NCI-H1694 treated with DMSO at 0.1 percent for 48 hours (cell line): ENCODE measurements at places on chromosomes 3 and 15.
A peak's percentile ranks its signal among the peaks of the same experiment; 100 is the strongest.

DNA sequence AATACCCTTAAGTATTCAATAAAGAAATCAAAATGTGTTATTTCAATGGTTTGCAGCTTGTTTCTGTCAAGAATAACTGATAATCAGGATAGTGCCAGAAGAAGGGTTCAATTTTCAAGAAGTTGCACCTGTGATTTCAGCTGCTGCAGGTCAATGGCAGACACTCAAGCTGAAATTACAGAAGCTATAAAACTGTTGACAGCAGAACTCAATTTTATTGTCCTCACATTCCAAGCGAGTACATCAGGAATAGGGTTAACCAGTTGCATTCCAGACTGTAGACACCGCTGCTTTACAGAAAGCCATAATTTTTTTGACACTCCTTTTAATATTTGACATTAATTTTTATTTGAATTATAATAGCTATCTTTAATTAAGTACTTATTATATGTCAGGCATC is 364.1 kb downstream of the CGGBP1 start:
- DNase-seq: no peak

- DNase-seq: no peak
Measured at GRCh38 chr3:122576174-122576940, 1.1 kb upstream of the PARP15 start.

- DNase-seq: no peak
Measured at GRCh38 chr3:138079901-138080300, 35.5 kb downstream of the DZIP1L start.

DNA sequence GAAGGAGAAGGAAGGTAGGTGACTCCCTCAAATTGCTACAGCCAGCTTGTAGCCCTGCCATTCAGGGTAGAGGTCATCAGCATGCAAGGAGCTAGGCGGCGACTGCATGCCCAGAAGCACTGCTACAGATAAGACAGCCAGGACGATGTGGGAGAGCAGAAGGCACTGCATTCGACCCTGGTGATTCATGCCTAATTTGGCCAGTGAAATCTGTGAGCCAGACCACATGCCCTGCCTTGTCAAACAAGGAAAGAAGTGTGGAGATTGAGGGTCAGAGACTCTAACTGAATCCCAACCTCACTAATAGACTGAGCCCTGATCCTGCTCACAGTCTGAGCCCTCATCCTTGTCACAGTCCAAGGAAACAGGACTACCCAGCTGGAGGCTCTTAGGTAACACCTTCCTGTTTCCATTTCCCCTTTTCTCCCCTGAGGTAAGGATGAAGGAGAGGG is 86.6 kb downstream of the LINGO1 start:
- no peak for DNase-seq

DNA sequence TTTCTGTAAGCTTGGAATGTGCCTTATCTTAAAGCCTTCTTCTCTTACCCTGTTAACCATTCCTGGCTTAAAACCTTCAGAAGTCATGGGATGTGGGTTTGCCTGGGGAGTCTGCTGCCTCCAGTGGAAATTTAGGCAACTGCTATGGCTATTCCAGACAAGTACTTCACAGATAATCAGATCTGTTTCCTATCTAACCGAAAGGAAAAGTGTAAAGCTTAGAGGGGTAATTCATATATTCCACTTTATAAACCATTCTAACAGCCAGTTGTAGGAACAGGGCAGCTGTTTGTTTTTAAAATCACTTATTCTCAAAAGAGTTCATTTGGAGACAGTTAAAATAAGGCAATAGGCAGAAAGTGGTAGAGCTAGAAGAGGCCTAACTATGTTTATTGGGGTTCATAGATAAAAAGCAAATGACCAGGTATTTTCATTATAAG is 219.9 kb downstream of the TCF12 start:
- DNase-seq: peak; percentile 66

- DNase-seq: no peak
Measured at GRCh38 chr15:78828920-78829319, 17.7 kb upstream of the ADAMTS7 start.

DNA sequence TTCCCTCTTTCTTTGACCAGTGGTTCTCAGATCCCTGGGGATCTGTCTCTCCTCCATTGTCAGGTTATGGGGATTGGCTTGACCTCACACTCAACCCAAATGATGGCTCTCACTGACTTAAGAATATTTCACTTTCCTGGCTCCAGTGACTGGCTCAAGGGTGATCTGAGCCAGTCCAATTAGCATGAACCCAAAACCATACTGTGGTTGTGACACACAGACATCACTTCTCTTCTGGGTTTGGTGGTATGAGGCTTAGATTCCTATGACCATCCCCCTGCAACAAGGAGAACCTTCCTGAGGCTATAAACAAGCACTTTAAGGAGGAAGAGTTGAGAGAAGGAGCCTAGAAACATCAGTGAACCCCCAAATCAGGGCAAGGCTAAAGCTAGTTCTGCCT is 85.8 kb downstream of the KCNAB1 start:
- DNase-seq: no peak

GRCh38 chr3:106103383-106103782 is 234.6 kb upstream of the CBLB start:
- DNase-seq: no peak

GRCh38 chr3:11384074-11384473 is 111.9 kb downstream of the ATG7 start:
- DNase-seq: no peak

GRCh38 chr3:106275592-106275991 is 406.8 kb upstream of the CBLB start:
- no peak for DNase-seq
